ENCODE measurements at places on chromosomes 16 and 17. TPM values are rescaled to one million over a fixed set of nuclear protein-coding genes. Genes with fewer than 3 reads are reported as not detected.

ITGB3 gene
- 38.3 TPM for total RNA-seq

HSPB9 gene
- total RNA-seq = 0.07 TPM

IL17C gene
- total RNA-seq = not detected

WNT3 gene
- 1.0 TPM for total RNA-seq

TRIM25 gene
- 35.4 TPM for total RNA-seq

CFAP52 gene
- 0.20 TPM for total RNA-seq

OSBPL7 gene
- 6.0 TPM for total RNA-seq

KRTAP4-3 gene
- total RNA-seq = not detected

EPOP gene
- total RNA-seq = 0.72 TPM

HCRT gene
- not detected for total RNA-seq

CCL17 gene
- total RNA-seq = not detected

CSH1 gene
- not detected for total RNA-seq

PLEKHH3 gene
- total RNA-seq = 16.9 TPM

CHST5 gene
- total RNA-seq = not detected

FOXF1 gene
- total RNA-seq = 0.46 TPM

AARSD1 gene
- total RNA-seq = 18.2 TPM

FOXL1 gene
- 17.4 TPM for total RNA-seq

HOXB7 gene
- 1.8 TPM for total RNA-seq

CA4 gene
- not detected for total RNA-seq

GALR2 gene
- not detected for total RNA-seq

Data from smooth muscle cell of the pulmonary artery (primary cell).